Fibroblast of skin of abdomen (primary cell): ENCODE measurements at places on chromosomes 12 and 14.

DNA sequence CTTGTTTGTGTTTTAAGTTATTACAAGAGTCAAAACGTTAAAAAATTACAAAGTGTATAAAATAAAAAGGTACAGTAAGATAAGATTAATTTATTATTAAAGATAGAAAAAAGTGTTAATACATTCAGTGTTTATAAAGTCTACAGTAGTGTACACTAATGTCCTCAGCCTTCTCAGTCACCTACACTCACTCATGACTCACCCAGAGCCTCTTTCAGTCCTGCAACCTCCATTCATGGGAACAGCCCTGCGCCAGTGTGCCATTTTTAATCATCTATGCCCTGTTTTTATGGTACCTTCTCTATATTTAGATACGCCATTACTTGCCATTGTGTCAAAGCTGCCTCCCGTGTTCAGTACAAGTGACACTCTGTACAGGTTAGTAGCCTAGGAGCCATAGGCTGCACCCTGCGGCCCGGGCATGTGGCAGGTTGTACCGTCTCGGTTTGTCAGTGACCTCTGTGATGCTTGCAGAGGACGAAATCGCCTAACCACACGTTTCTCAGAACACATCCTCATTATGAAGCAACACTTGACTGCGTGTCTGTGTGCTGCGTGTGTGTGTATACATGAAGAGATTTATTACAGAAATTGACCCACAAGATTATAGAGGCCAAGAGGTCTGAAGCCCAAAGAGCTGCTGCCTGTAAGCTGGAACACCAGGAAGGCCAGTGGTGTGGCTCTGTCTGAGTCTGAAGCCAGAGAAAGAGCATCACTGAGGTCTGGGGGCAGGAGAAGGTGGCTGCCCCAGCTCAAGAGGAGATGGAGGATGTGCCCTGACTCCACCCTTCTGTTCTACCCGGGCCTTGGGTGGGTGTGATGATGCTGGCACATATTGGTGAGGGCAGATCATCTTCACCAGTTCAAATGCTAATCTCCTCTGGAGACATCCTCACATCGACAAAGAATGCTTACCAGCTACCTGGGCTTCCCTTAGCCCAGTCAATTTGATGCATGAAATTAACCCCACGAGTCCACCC, 116.6 kb upstream of the C14orf180 start:
- DNase-seq: no peak

DNA sequence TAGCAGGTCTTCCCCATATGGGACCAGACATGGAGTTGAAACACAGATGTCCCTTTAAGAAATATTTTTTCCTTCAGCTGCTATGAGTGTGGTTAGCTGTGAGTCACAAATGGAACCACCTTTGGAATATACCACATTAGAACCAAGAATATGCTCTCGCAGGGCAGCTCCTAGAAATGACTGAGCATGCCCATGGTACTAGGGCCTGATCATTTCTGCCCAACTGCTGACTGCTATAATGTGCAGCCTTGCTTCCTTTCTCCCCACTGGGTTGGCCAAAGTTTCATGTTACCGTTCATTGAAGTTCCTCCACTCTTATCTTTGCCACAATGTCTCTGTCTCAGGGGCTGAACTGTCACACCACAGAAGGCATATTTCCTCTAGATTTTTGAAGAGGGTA, 1074.6 kb downstream of the FLRT2 start:
- DNase-seq: peak; percentile 61

DNA sequence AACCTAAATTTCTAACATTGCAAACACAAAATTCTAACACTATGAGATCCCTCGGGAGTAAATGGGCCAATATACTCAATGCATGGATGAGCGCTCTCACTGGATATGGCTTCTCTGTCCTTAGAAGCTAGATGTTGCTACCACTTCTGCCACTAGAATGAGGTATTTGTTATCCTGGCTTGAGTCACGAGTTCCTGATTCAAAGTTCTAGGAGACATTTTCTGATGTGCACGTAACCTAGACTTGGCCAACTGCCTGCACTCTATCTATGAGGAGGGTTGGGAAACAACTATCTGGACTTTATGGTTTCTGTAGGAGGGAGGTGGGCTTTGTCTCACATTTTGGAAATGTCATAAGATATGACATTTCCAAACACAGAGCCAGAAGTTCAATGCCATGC, 37.6 kb downstream of the FERMT2 start:
- no peak for DNase-seq

- DNase-seq: no peak
These were observed 43.6 kb upstream of the KCNH5 start for GRCh38 chr14:63088865-63089264.

DNA sequence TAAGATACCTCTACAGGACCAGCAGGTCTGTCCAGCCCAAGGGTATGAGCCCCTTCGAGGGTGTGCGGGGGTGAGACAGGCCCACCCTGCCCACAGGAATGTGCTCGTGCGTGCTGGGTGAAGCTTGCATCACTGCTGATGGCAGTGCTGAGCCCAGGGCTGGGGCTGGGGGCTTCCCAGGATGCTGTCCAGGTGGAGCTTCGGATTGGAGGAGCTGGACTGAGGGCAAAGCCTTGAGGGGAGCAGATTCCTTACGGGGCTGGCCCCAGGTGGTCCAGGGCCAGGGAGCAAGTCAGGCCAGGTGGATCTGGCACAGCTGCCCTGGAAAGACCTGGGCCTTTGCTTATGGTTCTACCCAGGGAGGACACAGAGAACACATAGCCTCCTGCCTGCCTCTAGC, 2.5 kb upstream of the KRT85 start:
- no peak for DNase-seq

GRCh38 chr14:101475456-101476257, 85.6 kb upstream of the DIO3 start:
- DNase-seq: peak; percentile 66
